Stimulated activated CD8-positive, alpha-beta memory T cell treated with anti-CD3 and anti-CD28 coated beads, Interleukin-7, amount 100 ng/mL, for 1 hour (primary cell): ENCODE measurements at places on chromosomes 11 and 22.

GRCh38 chr22:36528795-36529751 is at the start of gene EIF3D:
TSS of gene EIF3D (minus strand) at chr22:36529166. CDS start at chr22:36526121, 3,045 bp downstream.
- peak; percentile 97 for DNase-seq

GRCh38 chr22:47943729-47944700 is 1181.6 kb downstream of the TBC1D22A start:
- no peak for DNase-seq

DNA sequence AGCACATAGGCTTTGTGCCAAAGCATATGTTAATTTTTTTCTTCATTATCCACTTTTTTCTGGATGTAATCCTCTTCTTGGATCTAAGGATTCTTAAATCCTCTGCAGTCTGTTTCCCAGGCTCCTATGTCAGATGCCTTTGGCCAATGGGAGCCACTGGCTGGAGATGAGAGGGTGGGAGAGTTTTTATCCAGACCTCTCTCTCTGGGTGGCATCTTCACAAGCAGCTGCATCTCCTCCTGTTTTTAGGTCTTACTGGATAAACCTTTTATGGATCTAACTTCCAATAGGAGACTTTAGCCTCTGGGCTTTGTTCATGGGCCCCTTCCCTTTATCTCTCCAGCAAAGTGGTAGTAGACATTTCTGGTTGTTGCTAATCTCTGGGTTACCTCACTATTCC is 22.4 kb upstream of the MPPED2 start:
- DNase-seq: no peak

DNA sequence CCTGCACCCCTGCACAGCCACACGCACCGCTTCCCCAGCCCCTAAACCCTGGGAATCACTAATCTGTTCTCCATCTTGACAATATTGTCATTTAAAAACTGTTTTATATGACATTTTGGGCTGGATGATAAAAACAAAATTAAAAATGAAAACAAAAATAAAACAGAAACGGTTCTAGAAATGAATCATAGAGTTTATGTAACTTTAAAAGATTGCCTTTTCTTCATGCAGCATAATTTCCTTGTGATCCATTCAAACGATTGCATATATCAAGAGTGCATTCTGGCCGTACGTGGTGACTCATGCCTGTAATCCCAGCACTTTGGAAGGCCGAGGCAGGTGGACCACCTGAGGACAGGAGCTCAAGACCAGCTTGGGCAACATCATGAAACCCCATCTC is 6.6 kb upstream of the FAM118A start:
- no peak for DNase-seq

DNA sequence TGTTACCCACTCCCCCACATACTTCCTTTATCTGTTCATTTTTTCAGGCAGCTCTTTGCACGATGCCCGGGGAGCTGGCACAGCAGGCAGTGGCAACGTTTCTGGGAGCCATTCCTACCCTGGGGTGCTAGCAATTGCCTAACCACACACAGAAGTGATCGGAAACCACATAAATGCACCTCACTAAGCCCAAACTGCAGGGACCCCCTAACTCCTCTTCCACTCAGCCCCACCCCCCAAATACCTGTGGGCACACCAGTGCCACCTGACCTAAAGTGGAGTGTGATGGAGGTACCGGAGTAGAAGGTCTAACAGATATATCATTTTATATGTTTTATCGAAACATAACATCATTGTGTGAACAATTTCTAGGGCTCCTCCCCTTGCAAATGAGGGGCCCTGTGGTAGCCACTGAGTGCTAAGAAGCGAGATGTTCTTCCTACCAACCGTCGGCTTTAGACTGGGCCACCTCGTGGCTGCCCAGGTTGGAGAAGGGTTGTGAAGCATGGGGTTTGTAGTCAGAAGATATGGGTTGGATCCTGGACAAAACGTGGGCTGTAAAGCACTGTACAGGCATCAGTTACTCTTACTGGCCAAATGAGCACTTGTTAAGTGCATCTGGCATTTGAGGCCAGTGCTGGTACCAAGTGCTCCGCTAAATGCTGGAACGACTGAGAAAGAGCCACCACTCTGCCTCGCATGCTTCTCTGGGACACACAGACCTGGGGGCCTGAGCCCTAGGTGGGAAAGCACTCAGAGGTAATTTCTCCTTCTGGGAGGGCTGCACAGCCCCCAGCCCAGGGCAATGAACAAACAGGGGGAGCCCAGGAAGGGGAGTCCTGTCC is 2.8 kb downstream of the MRGPRD start:
- DNase-seq: no peak

- no peak for DNase-seq
Measured at GRCh38 chr22:17797721-17798559, 23.7 kb upstream of the BID start.

DNA sequence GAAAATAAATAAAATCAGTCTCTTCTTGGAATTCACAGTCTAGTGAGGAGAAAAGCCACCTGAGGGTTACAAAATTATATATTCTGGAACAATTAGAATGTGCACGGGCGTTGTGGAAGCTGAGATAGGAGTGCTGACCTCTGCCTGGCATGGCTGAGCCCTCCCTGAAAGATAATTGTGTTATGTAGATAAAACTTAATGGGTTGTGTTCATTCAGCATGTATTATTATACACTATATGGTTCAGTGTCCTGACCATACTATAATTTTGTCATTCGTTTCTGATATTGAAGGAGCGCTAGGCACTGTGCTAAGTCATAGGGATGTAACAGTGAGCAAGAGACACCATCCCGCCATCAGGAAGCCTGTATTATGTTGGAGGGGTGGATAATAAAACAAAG is 3.7 kb downstream of the ACAT1 start:
- DNase-seq: no peak

DNA sequence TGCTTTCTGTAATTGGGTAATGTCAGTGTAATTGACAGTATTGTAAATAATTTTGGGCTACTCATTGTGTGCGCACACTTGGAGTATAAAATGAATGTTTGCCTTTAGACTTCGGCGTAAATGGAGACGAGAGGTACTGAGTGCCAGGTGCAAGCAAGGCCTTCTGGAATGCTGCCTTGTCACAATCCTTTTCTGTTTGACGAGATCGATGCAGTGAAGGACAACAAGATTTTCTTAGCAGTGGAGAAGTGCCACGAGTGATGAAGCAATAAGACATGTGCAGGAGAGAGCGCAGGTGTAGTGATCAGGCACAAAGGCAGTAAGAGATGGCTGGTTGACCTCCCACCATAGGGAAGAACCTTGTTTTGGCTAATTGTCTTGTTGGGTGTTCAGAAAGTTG is 67.5 kb downstream of the DDX10 start:
- no peak for DNase-seq

DNA sequence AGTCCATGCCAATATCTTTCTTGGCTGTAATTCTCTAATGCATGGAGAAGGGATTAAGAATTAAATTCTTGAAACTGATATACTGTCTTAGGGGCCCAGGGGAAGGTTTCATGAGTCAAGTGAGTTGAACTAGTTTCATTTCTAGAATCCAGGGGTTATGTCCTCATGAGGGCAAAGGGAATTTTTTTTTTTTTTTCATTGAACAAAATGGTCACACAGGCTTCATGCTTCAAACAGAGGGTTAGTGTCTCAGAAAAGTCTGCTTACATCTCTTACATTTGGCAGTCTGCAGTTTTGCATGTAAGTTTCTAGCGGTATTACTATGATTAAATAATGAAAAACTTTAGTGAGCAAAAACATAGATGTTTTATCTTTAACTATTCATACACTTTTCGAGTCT is 32.9 kb downstream of the PPME1 start:
- no peak for DNase-seq

DNA sequence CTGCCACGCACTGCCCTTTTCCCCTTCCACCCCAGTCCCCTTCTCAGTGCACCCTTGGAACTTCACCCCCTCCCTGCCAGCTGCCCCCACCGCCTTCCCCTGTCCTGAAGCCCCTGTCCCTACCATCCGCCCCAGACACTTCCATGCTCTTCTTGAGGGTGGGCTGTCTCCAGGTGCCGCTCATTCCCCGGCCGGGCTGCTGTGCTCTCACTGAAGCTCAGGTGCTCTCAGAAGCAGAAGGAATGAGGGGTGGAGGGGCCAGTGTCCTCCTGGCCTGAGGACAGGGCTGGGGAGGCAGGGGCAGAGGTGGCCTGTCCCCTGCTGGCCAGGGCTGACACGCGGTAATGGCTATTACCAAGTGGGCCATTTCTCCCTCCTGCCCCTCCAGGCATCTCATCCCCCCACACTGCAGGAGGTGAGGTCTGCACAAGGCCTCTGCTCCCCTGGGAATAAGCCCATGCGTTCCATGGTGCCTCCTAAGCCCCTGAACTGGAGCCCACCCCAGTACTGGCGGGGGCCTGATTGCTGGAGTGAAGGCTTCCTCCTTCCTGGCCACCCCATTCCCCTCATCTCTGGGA is 6.6 kb upstream of the BID start:
- DNase-seq: no peak

GRCh38 chr11:28628412-28628811 is 520.2 kb downstream of the METTL15 start:
- no peak for DNase-seq

GRCh38 chr11:100670140-100670539 is 16.9 kb upstream of the ARHGAP42 start:
- DNase-seq: no peak

- DNase-seq: no peak
Measured at GRCh38 chr11:68727783-68728182, 23.5 kb downstream of the TESMIN start.

DNA sequence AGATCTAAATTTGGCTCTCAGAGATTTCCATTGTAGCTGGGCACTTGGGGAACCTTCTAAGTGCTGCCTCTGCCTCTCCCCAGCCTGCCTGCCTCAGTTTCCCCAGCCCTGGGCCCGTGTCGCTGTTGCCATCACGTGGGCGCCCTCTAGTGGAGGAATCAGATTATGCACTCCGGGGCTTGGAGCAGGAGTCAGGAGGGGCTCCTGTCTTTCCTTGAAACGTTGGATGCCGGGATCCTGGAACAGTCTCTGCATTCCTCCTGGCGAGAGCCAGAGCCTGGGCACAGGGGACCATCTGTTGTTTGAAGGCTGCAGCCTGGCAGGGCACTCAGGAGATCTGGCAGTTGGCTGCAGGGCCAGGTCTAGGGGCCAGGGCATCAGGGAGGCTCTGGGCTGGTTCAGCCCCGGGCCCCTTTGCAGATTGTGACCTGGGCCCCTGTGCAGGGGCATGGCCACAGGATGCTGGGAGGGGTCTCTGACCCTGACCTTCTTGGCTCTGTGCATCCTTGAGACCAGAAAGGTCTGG is 71.6 kb downstream of the LRP5 start:
- DNase-seq: peak; percentile 5

DNA sequence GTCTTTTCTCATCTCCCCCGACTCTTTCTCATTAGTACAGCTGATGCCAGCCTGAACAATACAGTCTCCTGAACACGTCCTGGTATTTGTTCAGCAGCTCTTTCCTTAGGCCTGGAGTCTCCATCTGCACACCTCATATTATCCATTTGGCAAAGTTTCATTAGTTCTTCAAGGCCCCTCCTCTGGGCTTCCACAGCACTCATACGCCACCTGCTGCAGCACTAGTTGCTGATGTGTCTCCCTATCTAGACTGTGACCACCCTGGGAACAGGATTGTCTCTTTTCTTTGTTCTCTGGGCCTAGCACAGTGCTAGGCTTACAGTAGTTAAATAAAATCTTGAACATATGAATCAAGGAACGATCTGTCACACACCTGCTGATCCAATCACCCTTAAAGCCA is 17.2 kb downstream of the DCHS1 start:
- no peak for DNase-seq

DNA sequence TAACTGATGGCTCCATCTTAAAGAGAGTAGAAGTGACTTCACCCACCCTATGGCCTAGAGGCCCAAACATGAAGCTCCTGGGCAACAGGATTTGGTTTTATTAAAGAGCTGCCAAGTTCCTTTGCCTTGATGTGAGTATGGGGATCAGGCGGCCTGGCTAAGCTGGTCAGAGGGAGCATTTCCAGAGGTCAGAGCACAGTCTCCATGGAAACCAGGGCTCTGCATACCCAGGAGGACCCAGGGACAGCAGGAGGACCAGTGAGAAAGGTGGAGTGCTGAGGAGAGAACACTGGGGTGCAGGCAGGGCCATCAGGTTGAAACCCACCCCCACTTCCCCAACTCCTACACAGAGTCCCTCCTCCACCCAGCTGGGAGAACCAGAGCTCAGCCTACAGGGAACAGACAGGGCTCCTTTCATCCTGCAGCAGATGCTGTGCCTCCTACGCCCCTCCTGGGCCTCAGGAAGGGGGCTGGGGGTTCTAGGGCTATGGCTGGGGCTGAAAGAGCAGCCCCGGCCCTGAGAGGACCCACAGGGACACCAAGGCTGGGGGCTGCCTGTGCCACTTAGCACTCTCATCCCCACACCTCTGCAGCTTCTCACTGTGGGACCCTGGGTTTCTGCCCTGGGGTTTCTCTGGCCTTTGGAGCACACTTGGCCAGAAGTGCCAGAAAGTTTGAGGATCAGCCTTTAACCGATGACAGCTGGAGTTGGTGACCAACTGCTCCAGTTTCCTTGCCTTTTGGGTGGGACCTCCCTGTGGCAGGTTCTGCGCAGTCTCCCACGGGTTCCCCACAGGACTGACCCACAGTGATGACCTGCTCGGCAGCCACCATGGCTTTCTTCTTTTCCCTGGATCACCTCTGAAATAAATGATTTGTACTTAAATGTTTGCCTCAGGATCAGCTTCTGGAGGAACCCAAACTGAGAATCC is 13.8 kb upstream of the P2RY6 start:
- no peak for DNase-seq

- DNase-seq: no peak
Measured at GRCh38 chr11:134441281-134441680, 29.2 kb upstream of the B3GAT1 start.

DNA sequence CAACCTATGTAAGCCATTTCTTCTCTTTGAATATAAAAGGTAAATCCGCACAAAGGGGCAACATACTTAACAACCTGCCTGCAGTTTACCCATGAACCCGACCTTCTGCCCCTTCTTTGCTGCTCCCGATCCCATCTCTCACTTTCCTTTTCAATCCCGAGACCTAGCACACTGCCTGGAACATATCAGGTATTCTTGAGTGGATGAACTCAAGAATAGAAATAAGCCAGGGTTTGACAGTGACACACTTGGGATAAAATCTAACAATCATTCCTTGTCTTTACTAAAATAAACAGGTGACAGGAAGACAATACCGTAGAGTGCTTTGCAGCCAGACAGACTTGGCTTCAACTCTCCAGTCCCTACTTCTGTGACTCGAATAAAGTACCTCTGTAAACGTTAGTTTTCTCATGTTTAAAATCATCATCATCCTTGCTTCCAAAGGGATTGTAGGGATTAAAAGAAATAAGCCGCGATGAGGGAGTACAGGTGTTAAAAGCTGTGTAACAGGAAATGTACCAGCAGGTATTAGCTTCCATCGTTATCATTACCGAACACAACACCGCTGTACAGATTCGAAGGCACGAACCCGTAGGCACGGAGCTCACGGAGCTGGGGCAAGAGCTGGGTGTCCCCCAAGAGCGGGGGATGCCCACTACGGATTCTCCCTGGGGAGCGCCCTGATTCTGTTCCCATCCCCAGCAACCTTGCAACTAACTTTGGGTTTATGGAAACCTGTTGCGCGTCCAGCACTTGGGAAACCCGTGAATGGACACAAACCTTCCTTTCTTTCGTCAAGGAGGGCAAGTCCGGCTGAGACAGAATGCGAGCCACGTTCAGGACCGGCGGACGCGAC is 720 bp downstream of the UFD1 start:
- DNase-seq: no peak

- no peak for DNase-seq
Measured at GRCh38 chr11:77244277-77245027, 57.0 kb downstream of the GDPD4 start.

GRCh38 chr11:28631148-28631547 is 523.0 kb downstream of the METTL15 start:
- DNase-seq: no peak
